ENCODE measurements at places on chromosomes 5 and 9. TPM values are rescaled to one million over a fixed set of nuclear protein-coding genes. Genes with fewer than 3 reads are reported as not detected.

DNA sequence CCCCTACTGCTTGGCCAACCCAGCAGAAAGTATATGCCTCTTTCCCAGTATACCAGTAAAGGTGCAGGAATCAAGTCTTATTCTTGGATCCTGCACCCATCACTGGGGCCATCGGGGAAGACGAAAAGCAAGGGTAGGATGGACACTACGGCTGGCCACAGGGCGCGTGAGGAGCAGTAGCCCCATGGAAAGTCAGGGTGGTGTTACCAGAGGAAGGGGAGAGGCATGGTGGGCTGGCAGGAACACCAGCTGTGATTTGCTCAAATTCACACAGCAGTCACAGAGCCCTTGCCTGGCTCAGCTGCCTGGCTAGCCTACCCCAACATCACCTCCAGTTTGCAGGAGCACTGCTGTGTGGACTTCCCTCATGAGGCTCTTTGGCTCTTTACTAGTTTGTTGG, 34.5 kb upstream of the SAP30L start:
- no peak for DNase-seq

Gene F12
- 0.39 TPM for polyA plus RNA-seq

DNA sequence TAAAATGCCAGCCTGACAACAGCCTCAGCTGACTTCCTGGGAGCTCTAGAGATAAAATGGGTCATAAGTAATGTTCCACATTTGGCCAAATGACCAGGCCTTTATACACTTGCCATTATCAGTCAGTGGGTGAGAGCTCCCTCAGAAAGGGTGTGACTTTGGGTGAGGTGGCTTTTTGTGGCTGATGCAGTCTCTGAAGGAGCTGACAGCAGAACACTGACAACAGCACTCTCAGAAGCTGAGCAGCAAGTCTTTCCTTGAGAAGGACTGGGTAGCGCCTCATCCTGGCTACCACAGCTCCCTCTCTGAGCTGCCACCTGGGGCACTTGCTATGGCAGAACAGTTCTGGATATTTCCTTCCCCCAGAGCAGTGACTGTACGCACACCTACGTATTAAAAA, 22.0 kb upstream of the GNAQ start:
- no peak for DNase-seq

DNA sequence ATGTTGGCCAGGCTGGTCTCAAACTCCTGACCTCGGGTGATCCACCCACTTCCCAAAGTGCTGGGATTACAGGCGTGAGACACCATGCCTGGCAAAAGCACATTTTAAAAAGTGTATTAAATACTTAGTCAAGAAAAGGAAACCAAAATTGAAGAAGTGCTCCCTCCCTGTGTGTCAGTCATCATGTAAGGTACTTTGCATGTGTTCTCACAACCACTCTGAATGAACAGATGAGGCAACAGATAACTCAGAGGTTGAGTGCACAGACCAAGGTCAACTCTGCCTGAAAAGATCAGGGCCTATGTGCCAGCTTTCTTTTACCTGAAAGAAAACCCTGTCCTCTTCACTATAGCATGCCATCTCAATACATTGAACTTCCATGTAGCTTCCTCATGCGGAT, 289.7 kb downstream of the MRPS30 start:
- no peak for DNase-seq

- no peak for DNase-seq
These were observed 18.3 kb upstream of the PHYHD1 start for GRCh38 chr9:128902351-128903078.

DNA sequence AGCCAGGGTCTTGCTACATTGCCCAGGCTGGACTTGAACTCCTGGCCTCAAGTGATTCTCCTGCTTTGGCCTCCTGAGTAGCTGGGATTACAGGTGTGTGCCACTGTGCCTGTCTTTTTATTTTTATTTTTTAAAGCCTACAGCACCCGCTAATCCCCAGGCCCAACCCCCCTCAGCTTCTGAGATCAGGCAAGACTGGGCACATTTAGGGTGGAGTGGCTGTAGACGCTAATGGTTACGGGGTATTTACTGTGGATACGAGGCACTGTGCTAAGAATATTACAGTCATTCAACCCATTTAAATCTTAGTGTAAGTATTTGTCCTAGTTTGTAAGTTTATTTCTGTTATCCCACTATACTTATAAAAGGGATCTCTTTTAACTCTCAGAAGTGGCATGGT, 175.2 kb downstream of the FANCC start:
- no peak for DNase-seq

Data from muscle of back (tissue), 13 donors.